ENCODE measurements at places on chromosomes 7 and 10.

DNA sequence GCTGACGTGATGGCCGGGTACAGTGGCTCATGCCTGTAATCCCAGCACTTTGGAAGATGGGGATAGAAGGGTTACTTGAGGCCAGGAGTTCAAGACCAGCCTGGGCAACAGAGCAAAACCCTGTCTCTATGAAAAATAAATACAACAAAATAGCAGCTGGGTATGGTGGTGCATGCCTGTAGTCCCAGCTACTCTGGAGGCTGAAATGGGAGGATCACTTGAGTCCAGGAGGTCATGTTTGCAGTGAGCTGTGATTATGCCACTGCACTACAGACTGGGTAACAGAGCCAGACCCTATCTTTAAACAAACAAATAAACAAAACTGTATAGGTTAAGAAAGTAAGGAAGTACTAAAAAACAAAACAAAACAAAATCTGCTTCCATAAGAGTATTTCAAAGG lies 6.2 kb upstream of the CUL2 start:
- no peak for DNase-seq

DNA sequence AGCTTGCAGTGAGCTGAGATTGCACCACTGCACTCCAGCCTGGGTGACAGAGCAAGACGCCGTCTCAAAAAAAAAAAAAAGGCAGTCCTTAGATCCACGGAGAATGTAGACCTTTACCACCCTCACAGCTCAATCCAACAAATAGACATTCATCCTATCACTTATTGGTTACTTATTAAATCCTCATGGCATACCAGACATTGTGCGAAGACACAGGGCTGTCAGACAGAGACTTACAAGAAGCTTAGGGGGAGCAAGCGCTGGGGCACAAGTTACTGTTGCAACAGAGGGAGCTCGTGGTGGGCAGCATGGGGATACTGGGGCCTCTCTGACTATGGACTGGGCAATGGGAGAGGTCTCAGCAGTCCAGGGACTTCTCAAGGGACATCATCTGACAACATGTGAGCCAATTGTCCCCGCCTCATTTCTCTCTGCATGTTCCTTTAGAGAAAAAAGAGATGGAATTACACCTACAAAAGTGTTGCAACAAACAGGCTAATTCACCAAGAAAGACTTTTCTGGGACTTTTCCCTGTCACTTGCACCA lies 82.8 kb upstream of the TNS3 start:
- DNase-seq: no peak

- no peak for DNase-seq
Measured at GRCh38 chr7:50265968-50266634, 38.4 kb upstream of the IKZF1 start.

- DNase-seq: no peak
Measured at GRCh38 chr10:118207470-118208007, 134.6 kb downstream of the FAM204A start.

GRCh38 chr7:17501441-17502212 lies 203.2 kb downstream of the AHR start:
- no peak for DNase-seq

GRCh38 chr10:34866848-34867247 lies 51.8 kb upstream of the PARD3 start:
- no peak for DNase-seq

DNA sequence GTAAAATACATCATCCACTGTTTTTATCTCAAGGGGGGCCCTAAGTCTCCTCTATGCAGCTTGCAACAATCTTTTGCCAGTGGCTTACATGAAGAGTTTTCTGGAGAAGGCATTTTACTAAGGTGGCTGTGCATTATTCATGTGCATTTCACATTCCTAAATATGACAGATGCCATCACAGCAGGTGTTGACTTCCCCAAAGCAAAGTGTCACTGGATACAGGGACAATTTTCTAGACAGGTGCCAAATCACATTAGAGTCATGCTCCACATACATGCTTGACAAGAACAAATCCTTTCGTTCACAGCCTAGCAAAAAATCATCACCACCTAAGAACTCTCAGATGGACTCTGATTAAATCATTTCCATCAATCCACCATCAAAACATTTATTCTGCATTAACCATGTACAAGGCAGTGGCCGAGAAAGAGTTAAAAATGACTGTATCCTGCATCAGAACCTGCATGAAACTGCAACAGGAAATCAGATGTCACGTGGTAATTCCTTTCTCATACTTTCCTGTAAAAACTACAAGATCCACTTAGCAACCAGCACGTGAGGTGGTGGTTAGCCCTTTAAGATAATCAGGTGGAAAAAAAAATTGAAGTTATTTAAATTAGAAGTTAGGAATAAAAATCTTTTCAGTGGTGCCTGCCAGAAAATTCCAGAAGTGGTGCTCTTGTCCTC lies 88.2 kb upstream of the AFAP1L2 start:
- DNase-seq: no peak

GRCh38 chr7:145696071-145696470 lies 420.5 kb upstream of the CNTNAP2 start:
- no peak for DNase-seq

DNA sequence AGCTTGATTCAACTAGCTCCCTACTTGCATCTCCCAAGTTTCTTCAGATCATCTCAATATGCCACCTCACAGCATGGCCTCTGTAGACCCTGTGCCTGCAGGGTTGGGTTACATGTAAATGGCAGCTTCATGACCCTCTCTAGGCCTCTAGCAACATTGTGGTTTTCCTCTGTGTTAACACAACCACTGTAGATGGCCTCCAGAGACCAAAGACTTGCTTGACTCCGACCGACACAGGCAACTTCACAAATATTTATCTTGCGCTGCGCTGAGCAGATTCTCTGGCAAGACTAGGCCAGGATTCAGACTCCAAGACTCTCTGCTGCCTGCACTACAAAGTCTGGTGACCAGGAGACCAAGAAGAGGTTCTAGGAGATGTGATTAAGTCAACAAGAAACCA lies 75.9 kb downstream of the CNOT4 start:
- DNase-seq: no peak

DNA sequence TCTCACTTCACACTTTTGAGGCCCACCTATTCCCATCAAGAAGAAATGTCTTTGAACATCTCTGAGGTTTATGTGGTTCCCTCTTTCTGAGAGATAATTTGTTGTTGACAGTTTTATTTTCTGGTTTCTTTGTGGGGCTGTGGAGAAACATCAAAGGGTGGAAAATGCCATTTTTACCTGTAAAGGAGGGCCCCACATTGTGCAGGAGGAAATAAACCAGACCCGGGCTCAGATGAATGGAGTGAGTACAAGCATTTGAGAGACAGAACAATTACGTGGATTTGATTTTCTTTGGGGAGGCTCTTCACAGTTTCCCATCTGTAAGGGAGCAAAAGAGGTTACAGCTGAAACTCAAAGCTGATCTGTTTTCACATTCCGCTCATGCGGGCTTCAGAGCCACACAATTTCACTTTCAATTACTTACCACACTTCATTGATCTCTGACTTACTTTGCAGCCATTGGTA lies 29.8 kb downstream of the ITPRIP start:
- DNase-seq: no peak

- DNase-seq: no peak
Measured at GRCh38 chr7:108227366-108227765, 97.2 kb upstream of the LAMB4 start.

- DNase-seq: no peak
Measured at GRCh38 chr10:44425466-44425865, 40.6 kb upstream of the CXCL12 start.

GRCh38 chr7:103912891-103913605 lies 76.4 kb downstream of the RELN start:
- no peak for DNase-seq

DNA sequence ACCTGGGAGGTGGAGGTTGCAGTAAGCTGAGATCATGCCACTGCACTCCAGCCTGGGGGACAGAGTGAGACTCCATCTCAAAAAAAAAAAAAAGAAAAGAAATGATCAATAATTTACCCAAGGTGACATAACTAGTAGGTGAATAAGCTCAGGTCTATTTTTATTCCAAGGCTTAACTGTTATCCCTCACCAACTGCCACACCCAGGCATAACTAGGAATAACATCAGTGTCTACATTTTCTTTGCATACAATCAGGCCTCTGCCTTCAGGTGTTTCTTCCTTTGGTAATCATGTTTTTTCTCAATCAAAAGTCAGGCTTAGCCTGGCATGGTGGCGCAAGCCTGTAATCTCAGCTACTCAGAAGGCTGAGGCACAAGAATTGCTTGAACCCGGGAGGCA lies 26.6 kb downstream of the CPEB3 start:
- no peak for DNase-seq

GRCh38 chr7:143906895-143907294 lies 4.9 kb upstream of the TCAF1 start:
- no peak for DNase-seq

DNA sequence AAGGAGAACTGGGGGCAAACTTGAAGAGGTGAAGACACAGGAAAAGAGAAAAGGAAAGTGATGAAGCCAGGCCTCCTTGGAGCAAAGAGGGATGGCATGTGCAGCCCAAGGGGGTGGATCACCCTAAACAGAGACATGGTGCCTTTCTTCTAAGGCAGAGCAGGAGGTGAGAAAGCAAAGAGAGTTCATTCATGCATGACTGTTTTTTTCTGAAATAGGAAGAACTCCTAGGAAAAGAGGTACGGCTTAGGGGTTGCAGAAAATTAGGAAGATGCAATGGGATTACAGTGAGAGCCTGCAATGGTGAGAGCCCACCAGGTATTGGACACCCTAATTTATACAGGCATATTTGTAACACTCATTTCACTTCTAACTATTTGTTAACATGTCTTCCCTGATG lies 15.9 kb downstream of the ITGB1 start:
- no peak for DNase-seq

DNA sequence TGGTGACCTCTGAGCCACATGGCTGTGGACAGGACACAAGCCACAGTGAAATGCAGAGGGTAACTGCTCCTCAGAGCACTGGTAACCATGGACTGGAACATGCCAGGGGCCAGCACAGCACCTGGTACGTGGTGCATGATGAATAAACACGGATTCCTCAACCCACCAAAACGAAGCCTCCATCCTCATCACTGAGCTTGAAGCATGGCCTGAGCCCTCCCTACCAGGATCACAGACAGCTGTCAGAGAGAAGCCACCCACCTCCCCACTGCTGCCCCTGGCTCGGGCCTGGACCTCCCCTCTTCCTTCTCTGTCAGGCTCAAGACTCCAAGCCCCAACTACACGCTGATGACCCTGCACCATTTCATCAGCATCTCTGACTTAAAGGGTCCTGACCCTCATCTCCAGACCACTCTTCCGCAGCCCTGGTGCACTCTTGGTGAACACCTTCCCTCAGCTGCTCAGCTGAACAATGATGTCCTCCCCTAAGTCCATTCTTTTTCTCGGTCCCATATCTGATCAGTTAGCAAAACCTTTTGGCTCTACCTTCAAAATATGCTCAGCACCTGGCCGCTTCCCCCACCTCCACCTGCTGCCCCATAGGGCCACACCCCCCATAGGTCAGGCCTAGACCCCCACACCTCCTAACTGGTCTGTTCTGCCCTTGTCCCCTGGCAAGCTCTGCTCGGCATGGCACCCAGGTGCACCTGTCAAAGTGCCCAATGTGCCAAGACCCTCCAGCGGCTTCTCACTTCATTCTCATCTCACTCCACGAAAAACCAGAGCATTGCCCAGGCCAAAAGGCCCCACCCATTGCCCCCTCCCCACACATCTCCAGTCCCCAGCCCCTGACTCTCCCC lies 141.1 kb downstream of the MAPK8 start:
- no peak for DNase-seq

DNA sequence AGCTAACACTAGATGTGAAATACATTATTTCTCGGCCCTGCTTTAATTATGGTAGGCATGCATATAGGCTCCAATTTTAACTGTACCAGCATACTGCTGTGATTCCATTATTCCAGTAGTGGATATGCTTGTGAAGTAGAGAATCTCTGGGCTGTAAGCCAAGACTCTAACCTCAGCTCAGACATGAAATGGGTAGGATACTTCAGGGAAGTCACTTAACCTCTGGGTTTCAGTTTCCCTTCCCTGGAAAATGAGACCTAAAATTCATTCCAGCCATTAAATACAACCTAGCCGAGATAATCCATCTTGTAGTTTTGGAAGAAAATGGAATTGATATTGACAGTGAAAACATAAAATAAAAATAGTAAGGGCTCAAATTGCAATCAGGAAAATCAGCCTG lies 59.6 kb upstream of the TRIL start:
- DNase-seq: no peak

GRCh38 chr7:64793106-64793755 lies 997 bp upstream of the ZNF138 start:
- no peak for DNase-seq

DNA sequence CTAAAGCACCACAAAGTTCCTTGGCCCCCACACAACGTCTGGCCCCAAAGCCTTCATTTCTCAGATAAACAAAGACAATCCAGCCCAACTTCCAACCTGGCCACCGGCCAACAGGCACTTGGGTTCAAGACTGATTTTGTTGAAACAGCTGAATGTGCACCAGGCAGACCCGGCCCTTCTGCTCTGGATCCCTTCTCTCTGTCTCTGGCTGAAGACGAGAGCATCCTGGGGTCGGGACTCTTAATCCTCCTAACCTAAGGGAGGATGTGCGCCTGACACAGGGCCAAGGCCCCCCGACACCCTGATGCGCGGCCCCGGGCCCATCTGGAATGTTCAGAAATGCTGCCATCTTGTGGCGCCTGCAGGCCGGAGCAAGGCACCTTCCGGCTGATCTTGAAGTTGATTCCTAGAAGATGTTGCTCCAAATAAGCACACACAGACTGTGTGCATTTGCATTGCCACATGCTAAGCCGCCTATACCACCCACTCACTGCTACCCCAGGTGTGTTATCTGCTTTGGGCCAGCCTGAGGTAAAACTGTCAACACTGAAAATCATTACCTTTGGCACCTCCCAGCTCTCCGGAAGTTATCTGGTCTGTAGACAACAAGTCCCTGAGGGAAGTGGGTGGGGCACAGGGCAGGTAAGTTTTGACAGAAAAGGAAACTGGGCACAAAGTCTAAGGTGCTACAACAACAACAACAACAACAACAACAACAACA lies 98.4 kb upstream of the HABP2 start:
- DNase-seq: no peak

DNA sequence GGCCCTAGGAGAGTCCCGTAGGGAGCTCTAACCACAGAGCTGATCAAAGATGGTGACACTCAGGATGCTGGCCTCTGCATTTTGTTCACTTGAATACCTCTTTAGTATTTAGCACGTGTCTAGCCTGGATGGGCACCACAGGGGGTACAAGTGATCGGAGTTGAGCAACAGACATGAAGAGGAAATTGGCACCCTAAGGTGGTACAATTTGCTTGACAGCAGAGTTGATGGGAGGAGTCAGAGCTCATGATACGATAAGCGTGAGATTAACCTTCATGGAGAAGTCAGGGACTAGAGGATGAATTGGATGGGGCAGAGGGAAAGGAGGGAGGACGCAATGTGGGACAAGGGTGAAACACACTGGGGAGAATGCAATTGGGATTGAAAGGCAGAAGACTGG lies 9.9 kb upstream of the ZNF212 start:
- DNase-seq: no peak

DNA sequence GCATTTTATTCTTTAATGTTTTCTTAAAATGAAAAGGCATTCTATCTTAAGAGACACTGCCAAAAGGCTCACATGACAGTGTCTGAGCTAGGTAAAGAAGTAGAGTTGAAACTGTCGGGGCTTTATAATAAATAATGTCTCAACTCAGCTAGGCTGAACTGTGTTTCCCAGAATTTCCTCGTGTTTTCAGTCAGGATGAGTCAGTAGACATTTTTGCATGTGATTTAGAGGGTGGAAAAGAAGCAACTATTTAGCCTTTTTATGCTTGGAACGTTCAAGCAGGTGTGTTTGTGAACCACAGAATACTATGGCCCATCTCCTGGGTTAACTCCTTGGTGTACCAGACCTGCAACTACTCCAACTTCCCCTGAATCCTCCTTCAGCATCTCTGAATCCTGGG lies 23.4 kb upstream of the LIPA start:
- DNase-seq: no peak
